Activated T-helper 1 cell treated with anti-CD3 and anti-CD28 coated beads, Interleukin-2, amount 50 U/mL, for 16 hours (primary cell): ENCODE measurements at places on chromosomes 3 and 15.

GRCh38 chr15:75327005-75327404, 8.9 kb upstream of the COMMD4 start:
- no peak for DNase-seq

DNA sequence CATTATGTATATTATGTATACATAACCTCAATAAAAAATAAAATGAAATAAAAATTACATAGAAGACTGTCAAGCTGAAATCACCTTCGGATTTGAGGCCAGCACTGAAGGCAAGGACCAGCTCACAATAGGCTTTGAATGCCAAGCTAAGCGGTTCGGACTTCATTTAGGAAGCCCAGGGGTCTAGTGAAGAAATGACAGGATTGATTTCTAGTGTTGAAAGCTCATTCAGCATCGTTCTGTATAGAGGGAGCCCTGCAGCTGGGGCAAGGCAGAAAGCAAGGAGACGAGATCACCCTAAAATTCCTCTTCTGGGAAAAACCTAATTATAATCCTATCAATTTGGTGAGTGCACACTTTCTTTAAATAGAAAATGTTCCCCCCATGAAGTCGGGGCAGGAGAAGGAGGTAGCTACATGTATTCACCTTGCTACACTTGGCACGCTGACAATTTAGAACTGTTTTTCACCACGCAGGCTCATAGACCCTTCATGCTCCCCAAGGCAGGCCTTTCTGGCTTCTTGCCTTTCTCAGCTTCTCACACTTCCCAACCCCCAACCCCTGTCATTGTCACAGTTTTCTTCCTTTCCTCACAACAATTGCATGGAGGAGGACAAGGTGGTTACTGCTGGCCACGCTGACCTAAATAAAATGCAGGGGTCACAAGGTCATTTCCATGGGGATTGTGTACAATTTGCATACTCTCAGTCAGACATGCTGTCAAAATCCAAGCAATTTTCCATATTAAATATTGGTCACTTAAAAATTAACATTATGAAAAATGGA, 44.4 kb upstream of the SSR3 start:
- DNase-seq = no peak

DNA sequence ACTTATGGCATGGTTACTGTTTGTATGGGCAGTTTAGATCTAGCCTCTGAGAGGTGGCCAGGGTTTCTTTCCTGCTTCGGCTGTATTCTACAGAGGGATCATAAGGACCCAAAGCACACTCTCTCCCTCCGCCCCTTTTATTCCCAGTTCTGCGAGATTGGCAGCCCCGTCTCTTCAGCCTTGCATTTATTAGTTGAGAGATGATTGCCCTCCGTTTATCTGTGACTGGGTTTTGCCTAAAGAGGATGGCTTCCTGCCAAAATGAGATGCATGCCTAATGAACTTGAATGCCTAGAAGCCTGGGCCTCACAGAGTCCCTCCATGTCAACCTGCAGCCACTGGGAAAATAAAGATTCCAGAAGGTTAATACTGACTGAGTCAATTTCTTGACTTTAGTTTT, 97.1 kb upstream of the CHL1 start:
- DNase-seq = no peak

- DNase-seq = no peak
These were observed 299.3 kb upstream of the LYSMD4 start for GRCh38 chr15:100032358-100033085.

- no peak for DNase-seq
These were observed 7.2 kb downstream of the SH3BP5 start for GRCh38 chr3:15325228-15325627.

- DNase-seq = no peak
These were observed 80.6 kb upstream of the ETV5 start for GRCh38 chr3:186189492-186189891.

DNA sequence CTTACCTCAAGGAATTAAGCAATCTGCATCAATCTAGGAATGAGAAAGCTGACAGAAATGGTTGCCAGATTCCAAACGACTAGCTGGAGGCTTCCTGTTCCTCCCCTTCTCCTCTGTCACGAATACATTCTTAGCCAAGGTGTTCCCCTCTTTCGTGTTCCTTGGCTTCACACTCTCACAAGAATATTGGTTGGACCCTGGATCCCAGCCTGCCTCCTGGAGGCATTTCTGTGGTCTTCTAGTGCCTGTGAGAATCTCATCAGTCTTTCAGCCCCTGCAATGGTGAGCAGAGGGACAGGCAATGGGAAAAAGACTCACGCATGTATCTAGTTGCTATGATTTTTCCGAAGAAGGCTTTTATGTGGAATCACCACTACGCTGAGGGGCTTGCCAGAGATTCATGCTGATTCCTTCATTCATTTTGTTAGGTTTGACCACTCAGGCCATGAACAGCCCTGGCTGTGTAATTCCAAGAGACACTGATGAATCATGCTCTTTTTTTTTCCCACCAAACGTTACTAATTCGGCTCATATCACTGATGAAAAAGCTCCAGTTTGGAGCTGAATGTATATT, 1.6 kb upstream of the P3H2 start:
- DNase-seq = no peak

- DNase-seq = no peak
These were observed 27.2 kb downstream of the SRPRB start for GRCh38 chr3:133832802-133833144.

DNA sequence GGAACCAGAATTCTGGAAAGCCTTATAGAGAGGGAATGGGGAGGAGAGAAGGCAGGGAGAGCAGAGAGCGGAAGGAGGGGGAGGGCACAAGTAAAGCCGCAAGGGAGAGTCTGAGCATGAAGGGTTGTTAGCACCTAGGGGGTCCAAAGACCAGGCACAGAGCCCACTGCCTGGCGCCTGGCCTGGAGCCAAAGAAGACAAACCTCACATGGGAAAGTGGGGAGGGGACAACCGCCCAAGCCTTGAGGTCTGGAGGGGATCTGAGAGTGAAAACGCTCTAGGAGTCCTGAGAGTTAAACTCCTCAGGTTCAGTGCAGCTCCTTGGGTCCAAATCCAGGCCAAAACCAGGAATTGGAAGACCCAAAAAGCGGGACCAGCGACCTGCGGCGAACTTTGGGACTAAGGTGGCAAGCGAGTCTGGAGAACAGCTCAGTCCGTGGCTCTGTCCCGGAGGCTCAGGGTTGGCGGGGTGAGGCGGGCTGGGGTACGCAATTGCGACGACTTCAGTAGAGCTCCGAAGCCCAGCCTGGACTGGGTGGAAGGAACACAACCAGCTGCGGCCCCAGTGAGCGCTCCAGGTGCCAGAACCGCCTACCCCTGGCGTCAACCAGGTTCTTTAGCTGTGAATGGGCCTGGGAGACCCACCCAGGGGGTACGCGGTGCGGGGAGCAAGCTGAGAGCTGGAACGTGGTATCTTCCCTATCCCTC, 807 bp upstream of the INAFM2 start:
- no peak for DNase-seq

- DNase-seq = no peak
These were observed 549.9 kb upstream of the DPPA4 start for GRCh38 chr3:109887293-109887692.

DNA sequence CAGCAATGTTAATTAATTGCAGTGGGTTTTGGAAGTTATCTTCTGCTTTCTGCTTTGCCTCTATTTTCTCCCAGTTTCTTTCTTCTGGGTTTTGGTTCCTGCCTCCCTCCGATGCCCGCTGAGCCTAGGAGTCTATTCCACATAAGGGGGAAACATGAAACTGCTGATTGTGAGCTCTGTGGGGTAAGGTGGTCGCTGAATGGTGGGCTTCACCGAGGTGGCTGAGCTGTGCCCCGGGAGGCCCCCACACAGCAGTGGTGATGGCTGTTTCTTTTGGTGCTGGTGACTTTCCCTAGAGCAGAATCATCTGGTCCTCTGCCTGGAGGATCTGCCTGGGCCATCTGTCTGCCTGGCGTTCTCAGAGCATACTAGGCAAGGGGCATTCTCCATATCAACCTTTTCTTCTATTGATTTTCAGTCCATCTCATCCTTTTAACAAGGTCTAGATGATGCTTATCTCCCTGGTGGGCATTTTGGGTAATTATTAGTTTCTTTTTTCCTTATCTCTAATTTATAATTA, 68.8 kb upstream of the ATP2B2 start:
- DNase-seq = no peak

GRCh38 chr3:33773637-33774036, 24.8 kb upstream of the PDCD6IP start:
- no peak for DNase-seq

DNA sequence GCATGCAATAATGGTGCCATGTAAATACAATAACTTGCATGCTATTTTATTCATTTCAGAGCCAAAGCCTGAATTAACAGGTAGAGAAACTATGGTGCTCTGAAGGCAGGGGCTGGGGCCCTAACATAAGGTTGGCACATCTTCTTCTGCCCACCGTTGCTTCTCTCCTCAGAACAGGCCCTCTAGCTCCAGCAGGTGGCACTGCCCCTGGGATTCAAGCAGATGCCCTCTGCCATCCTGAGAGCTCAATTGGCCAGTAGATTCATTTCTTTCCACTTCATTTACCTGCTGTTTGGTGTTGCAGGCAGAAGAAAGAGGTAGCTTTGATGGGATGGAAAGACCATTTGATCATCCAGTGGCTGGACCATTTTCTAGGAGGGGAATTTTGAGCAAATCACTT, 130.5 kb downstream of the FOXB1 start:
- DNase-seq = no peak

DNA sequence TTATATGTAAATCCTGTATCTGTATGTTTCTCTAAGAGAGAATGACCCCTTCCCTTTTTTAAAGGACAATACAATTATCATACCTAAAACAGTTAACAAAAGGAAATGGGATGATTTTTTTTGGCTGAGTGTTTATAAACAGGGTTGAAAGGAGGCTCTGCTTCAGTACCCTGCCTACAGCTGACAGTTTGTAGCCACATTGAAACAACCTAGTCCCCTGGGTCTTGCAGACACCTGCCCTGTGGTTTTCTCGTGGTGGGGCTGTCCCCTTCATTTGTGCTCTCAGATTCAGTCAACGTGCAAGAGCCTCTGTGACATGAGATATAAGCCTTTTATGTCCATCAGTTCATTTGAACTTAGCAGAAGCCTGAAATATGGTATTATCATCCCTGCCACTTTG, 2.3 kb upstream of the HMCES start:
- no peak for DNase-seq

GRCh38 chr3:194089357-194090177, 46.4 kb upstream of the HES1 start:
- no peak for DNase-seq

DNA sequence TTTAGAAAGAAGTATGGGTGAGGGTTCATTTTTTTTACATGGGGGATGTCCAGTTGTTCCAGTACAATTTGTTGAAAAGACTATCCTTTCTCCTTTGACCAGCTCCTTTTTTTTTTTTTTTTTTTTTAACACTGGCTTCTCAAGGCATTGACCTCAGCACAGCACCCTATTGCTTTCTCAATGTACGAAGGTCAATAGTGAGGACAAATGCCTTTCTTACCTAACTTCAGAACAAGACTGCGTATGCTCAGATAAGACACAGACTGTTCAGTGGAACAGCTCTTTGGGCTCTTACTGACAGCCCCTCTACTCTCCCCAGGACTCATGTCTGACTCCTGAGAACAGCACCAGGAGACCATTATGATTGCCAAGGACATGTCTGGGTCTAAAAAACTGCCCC, 10.4 kb upstream of the CILP start:
- DNase-seq = no peak

DNA sequence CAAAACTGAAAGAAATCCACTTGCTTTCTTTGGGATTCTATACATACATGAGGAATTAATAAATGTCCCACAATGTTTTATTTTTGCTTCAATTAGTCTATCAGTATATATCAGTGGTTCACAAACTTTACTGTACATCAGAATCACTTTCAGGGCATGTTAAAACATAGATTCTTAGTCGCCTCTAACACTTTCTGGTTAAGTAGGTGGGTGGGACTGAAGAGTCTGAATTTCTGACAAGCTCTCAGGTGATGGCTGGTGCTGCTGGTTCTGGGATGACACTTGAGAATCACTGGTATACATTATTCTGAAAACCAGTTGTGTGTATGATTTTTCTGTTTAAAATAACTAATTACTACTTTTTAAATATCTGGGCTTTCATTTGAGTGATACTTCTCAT, 393.3 kb downstream of the TBC1D5 start:
- no peak for DNase-seq

DNA sequence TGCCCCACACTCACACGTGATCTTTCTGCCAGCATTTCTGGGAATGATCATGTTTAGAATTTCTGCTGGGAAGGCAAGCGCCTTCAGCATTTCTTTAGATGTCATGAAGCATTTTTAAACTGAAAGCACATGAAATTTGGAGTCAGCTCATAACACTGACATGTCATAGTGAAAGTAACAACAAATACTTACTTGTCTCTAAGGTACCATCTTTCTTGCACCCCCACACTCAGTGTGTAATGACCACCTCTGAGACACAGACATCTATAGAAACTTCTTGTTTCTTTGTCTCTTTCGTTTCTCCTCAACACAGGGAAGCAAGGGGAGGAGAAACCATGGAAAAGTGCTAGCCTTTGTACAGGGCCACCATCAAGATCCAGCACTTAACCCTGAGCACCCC, 171.7 kb downstream of the RORA start:
- no peak for DNase-seq

DNA sequence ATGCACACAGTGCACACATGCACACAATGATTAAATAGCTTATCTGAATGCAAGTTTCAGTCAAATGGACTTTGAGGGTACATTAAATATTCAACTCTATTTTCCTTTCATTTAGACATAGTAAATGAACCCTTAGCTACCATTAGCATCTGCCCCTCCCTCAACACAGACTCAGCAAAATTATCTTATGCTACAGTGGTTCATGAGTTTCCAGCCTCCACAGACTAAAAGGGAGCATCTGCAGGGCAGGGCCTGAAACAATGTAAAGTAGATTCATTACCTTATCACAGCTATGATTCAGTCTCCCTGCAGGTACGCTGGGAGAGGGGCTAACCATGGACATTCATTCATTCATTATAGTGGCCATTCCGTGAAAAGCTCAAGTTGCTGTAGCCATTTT, 329.1 kb downstream of the VGLL3 start:
- no peak for DNase-seq

- DNase-seq = no peak
These were observed 292.3 kb upstream of the STT3B start for GRCh38 chr3:31240466-31240865.

DNA sequence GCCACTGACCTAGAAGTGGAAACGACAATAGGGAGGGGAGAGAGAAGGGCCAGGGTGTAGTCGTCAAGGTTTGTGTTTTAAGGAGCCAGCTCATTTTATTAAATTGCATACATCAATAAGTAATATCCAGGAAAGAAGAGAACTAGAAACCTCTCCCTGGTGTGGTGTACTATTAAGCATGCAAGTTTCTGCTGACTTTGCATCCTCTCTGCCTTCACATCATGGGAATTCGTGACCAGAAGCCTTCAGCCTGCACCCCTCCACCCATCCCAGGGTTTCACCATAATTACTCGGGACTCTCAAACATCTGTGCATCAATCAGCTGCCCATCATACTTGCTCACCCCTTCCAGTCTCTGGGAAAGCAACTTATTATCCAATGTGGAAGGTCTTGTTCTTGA, 70.9 kb upstream of the UBE3A start:
- DNase-seq = no peak

GRCh38 chr3:120448756-120449155, 2.0 kb downstream of the FSTL1 start:
- no peak for DNase-seq

GRCh38 chr15:101558221-101558941, 68.9 kb upstream of the PCSK6 start:
- DNase-seq = no peak
